ENCODE measurements at places on chromosomes 11 and 22.

DNA sequence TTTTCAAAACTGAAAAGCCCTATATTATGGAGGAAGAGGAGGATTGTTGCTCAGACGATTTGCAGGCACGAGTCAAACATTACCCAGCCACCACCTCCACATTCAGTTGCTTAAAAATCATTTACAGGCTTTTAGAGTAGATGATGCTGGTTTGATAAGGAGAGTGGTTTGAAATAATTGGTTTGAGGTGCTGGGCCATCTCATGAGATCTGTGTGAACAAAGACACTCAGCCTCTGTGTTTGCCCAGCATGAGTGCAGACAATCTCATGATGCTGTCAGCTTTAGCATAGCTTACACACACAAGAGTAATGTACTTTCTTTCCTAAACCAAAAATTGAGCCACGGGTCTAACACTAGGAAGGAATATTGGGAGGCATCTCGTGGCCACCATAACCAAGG, 4.3 kb downstream of the SLC43A3 start:
- DNase-seq = no peak

DNA sequence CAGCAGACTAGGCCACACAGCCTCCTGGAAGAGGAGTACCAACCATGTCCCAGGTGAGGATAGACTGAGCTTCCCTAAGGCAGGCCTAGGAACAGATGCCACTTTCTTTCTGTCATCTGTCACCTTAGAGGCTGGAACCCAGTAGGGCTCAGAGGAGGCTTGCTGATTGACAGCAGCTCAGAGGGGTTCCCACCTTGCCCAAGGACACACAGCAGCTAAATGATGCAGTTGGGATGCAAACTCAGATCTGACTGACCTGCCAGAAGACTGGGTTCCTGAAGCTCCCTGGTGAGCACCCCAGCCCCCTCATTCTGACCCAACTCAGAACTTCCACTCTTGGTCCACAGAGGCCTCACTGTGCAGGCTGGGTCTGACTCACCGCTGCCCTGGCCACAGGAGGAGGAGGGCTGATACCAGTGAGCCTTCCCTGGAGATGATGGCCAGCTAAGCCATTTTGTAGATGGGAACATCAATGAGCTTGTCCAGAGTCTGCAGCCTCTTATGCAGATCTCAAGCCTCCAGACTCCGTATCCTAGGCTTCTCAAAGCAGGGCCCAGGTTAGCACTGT, 14.0 kb downstream of the CAPN5 start:
- no peak for DNase-seq

GRCh38 chr11:108199446-108200321, 22.8 kb downstream of the NPAT start:
- peak; percentile 3 for DNase-seq

DNA sequence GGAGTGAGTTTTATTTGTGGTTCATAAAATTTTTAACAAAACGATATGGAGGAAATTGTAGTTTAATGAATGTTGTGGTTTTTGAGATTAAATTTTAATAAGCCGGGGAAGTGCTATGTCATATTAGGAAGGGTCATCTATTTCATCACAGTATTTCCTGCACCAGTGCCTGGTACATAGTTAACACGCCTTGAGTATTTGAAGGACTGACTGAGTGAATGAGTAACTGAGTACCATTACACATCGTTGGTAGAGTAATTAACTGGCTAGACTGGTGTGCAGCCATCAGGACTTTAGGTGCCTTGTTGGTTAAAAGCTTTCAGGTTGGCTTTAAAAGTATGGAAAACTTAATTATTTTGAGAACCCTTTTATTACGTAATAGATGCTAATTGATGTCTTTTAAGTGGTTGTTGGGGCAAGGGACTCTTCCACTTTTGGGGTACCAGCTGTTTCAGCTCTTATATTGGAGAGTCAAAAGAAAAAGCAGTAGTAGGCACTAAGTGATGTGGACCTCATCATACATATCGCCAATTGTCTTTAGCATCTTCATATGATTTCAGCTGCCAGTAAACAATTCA, 101.8 kb downstream of the DDX10 start:
- DNase-seq = no peak

DNA sequence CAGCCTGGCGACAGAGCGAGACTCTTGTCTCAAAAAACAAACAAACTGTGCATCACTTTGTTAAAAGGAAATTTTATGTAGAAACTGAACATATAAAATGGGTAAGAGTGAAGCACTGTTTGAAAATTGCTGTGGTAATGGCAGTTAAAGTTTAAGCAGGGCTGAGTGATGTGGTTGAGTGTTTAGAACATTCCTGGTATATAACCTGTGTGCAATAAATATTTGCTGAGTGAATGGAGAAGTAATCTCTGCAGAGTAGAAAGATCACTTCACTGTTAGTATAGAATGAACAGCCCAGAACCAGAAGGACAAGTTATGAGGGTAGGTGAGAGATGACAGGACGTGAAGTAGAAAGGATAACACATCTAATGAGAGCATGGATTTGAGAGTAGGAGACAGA, 27.3 kb downstream of the CECR2 start:
- no peak for DNase-seq

DNA sequence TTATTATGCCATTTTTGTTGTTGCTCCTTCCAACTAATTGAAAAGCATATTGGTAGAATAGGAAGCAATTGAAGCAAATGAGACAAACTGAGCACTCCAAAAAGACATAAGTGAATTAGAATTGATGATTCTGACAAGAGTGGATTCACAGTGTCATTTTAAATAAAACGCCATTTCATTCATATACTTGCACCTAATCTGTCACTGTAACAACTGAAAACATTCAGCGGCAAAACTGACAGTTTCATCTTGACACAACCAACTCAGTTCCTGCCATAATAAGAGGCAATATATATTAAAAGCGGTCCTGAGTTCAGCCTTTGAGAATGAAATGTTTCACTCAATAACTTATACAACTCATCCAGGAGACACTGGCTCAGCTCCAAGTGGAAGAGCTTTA, 306.8 kb downstream of the CNTN5 start:
- DNase-seq = no peak

DNA sequence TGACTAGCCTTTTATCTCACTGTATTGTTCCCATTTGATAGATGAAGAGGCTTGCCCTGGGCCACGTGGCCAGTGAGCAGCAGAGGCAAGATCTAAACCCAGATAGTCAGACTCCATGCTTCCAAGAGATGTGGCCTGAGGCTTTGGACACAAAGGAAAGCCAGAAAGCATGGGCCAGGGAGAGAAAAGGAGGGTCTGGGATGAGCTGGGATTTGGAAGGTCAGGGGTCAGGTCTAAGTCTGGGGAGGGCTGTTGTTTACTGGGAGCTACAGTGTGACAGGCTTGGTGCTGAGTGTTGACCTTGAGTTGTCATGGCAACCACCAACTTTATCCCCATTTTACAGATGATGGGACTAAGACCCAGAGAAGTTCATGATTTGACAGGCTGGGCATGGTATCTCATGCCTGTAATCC, 2.1 kb downstream of the SLC35E4 start:
- no peak for DNase-seq

- no peak for DNase-seq
Observed at GRCh38 chr11:22276535-22276934, 61.6 kb upstream of the SLC17A6 start.

- no peak for DNase-seq
Observed at GRCh38 chr22:50293441-50294318, 13.8 kb downstream of the PLXNB2 start.

DNA sequence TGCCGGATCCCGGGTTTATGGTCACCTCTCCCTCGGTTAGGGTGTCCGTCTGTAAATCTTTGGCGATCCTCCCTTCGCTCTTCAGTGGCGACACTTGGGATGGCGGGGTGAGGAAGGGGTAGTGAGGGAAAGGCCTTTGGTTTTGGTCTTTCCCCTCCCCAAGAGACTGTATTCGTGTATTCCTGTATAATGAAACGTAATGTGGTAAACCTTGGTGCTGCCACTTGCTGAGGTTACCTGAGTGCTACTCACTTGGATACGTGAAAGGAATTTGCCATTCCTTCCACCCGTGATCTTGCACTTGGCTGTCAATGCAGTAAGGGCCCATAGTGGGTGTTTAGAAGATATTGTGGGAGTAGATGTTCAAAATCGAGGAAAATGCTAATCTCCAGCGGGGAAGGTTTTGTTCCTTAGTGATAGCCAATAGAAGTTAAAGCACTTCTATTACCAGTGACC, 578 bp upstream of the NUP160 start:
- no peak for DNase-seq

- no peak for DNase-seq
Observed at GRCh38 chr11:35088226-35088625, 50.7 kb upstream of the CD44 start.

Measured in stimulated activated CD8-positive, alpha-beta memory T cell treated with anti-CD3 and anti-CD28 coated beads, Interleukin-4, amount 100 ng/mL, for 4 hours (primary cell).